DND-41 (cell line): ENCODE measurements at places on chromosomes 16 and 17.
A peak's percentile ranks its signal among the peaks of the same experiment; 100 is the strongest.

DNA sequence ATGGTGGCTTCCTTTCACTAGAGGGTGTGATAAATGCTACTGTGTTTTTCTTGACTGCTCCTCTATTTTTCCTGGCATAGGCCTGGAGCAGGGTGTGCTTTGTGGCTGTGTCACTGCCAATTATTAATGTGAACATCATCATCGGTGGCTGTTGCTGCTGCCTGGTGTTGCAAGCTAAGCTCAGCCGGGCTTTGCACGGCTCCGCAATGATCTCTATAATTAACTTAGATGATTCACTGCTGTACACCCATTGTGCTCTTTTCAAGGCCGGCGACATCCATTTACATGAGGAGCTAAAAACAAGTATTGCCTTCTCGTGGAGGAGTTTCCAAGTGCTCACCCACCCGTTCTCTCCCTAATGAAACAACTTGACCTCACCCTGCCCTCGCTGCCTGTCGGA is 160.1 kb upstream of the IRX3 start:
- no peak for DNase-seq

GRCh38 chr17:79188048-79188447 is 113.4 kb downstream of the ENGASE start:
- no peak for DNase-seq

DNA sequence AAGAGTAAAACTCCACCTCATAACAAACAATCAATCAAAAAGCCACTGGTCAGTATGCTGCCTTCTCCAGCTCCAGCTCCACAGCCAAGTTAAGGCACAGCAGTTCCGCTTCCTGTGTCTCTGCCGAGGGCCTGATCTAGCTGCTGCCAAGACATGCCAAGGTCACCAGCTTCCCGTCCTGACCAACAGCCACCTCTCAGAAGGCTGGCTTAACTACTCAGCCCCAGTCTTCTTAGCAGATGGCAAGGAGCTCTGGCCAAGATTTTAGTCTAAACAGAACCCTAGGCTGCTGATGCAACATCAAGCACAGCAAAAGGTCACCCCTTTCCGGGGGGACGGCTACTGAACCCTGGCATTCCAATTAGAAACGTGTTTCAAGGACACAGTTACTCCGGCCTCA is 17.7 kb upstream of the MNT start:
- DNase-seq = no peak

DNA sequence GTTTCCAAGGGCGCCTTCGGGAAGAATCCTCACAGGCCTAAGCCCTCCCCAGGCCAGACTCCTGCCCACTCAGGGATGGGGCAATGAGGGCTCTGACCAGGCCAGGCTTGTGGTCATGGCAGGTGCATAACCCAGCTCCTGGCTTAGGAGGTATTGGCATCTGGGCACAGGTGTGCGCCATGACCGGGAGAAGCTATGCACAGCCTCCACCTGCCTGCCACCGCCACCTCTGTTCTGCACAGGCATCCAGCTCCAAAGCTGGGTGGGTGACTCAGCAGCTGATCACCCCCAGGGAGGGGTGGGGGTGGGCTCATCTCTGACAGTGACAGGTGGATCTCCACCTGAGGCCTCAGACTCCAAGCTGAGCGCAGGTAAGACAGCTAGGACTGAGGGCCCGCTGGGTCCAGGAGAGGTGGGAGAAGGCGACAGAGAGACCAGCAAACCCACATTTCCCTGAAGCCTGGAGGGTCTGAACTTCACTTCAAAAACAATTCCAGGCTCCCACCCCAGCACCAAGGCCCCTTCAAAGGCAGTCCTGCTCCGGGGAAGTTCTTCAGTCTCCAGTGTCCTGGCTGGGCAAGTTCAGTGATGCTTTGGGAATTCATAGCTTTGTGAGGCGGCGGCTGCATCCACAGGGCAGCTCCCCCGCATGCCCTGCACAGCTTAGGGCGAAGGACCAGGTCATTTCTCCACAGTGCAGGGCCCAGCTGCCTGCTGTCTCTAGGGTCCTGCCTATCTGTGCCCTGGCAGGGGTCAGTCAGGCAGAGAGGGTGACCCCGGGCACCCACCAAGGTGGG is 121.6 kb upstream of the SMURF2 start:
- no peak for DNase-seq

DNA sequence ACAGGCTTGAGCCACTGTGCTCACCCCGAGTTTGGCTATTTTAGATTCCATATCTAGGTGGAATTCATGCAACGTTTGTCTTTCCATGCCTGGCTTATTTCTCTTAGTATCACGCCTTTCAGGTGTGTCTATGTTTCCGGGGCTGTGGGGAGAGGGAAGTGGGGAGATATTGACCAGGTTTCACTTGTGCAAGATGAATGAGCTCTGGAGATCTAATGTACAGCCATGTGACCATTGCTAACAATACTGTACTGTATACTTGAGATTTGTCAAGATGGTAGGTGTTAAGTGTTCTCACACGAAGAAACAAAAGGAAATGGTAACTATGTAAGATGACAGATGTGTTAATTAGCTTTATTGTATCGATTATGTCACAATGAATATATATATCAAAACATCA is 199.6 kb downstream of the SHISA9 start:
- DNase-seq = no peak

- DNase-seq = no peak
Measured at GRCh38 chr17:73357318-73357717, 45.5 kb upstream of the CDC42EP4 start.

DNA sequence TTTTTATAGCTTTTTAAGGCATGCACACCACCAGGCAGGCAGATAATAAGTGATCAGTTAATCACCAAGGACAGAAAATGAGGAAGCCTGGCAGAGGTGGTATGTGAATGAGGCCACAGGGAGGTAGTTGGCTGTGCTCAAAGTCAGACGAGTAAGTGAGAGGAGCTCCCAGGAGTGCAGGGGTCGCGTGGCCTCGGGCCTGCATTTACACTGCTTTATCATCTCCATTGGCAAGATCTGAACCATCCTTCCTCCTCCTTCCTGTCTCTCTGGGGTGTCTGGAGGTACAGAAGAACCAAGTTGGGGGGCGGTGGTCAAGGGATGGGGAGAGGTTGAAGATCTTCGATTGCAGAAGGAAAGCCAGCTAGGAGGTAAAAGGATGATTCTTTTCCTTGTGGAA is 320.1 kb downstream of the SOX9 start:
- no peak for DNase-seq

DNA sequence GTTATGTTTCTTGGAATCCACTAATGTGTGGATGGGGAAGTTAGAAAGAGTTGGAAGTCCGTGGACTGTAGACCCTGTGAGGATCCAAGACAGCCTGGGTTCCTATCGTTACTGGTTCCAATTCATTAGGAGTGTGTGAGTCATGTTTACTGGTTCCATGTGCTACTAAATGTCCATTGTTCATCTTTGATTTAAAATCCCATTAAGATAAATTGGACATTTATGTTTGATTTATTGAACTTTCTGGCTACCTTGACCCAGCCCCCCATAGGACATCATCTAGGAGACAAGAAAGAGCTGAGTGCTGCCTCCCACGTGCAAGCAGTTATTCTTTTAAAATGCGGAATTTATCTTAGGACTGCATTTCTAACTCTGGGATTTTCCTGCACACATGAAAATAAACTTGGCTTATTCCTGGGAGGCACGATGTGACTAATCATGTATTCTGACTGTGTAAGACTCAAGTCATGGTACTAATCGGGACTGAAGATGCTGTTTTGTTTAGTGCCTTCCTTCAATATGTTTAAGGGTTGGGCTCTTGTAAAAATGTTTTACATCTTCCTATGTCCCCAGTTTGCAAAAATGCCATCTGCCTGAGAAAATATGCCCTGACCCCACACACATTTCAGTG is 53.4 kb downstream of the RGS9 start:
- DNase-seq = no peak

GRCh38 chr17:57406981-57407286 is 150.6 kb downstream of the MSI2 start:
- DNase-seq = no peak

DNA sequence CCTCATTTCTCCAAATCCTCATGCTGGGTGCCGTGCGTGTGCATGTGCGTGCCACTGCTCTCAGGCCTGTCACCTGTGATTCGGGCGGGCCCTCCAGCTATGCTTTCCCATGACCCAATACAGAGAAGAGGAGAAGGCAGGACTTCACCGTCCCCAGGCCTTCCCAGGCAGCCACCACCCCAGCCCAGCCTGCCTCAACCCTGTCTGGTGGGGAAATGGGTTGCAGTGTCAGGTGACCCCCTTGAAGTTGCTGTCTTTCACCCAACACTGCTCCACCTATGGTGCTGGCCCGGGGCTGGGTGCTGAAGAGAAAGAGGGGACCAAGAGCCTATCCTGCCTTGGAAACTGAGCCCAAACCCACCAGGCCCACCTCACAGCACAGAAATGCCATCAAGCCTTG is 94.7 kb downstream of the GOSR1 start:
- no peak for DNase-seq

DNA sequence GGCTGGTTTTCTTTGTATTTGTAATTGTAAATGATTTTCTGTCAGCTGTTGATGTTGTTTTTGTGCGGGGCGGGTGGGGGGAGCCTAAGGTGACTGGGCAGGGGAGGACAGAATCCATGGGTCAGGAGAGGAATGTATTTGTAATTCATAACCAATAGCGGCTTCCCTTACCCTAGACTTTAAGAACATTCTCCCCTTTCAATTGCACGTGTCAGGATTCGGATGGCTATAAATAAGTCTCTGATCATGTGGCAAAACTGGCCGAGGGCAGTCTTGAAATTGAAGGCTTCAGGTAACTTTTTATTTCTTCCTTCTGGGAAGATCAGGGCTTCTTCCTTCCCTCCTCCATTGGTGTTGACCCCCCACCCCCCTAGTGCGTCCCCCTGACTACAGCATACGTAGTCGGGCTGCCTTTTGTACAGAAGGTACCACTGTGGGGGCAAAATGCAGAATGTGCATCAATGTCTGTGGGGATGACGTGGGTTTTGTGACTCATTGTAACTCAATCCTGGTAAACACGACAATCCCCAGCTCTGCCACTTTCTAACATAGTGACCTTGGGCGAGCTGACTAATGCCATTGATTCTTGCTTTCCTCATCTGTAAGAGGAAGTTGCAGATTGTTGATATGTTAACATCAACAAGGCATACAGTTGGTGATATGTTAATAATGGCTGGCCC is 16.2 kb downstream of the MARCHF10 start:
- DNase-seq = no peak

DNA sequence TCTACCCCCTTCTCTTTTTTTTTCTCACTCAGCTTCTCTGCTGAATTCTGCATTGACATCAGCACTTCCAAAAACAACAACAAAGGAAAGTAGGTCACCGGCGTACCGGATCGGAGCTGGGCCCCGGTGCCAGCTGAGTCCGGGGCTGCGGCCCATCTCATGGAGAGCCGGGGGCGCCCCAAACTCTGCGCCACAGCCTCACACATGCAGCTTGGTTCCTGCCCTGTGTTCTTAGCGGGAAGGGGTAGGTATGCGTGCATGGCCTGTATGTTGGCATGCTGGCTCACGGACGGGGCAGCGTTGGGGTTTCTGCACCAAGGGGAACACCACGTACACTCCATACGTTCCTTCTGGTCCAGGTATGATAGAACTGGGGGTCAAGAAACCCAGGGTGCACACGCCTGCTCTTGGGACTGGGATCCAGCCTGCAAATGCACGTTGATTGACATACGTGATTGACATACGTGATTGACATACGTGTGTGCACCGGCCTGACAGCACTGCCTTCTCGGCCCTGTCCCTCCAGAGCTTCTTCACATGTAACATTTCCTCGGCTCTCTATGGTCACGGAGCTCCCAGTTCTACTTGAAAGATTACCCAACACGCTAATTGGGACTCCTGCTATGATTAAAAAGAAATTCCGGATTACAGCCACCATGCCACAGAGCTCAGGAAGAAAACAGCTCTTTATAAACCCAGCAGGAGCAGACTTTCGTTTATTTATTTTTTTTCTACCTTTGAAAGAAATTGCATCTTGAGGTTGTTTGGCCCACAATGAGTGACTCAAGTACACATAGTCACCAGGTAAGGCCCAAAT is 88.7 kb downstream of the RPA1 start:
- no peak for DNase-seq

DNA sequence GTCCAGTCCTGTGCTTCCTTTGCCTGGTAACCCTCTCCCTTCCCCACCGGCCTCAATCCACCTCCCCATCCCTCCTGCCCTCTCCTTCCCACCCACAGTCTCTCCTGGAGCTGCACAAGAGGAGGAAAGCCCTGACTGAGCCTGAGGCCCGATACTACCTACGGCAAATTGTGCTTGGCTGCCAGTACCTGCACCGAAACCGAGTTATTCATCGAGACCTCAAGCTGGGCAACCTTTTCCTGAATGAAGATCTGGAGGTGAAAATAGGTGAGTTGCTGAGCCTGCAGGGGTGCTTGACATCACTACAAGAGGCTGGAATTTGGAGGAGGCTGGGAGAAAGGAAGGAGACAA is 1.3 kb downstream of the PLK1 start:
- DNase-seq = no peak

GRCh38 chr16:29875206-29875605 is 12.2 kb upstream of the CDIPT start:
- no peak for DNase-seq

- DNase-seq = no peak
Measured at GRCh38 chr16:49411121-49411970, 37.7 kb downstream of the C16orf78 start.

DNA sequence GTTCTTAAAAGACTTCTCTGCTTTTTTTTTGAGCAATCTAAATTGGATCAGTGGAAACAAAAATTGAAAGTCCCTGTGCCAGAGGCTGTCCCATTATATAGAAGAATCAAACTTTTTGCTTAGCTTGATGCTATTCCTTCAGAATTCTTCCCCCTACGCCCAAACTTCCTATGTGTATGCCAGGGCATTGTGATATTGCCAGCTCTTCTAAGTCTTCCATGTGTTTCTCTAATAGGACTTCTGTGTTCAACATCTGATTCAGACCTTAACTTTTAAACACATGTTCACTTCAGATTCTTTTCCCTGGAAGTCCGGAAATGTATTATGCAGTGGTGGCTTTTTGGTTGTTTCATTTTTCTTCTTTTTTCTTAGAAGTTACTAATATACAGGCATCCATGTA is 18.7 kb downstream of the PTRH2 start:
- DNase-seq = no peak

DNA sequence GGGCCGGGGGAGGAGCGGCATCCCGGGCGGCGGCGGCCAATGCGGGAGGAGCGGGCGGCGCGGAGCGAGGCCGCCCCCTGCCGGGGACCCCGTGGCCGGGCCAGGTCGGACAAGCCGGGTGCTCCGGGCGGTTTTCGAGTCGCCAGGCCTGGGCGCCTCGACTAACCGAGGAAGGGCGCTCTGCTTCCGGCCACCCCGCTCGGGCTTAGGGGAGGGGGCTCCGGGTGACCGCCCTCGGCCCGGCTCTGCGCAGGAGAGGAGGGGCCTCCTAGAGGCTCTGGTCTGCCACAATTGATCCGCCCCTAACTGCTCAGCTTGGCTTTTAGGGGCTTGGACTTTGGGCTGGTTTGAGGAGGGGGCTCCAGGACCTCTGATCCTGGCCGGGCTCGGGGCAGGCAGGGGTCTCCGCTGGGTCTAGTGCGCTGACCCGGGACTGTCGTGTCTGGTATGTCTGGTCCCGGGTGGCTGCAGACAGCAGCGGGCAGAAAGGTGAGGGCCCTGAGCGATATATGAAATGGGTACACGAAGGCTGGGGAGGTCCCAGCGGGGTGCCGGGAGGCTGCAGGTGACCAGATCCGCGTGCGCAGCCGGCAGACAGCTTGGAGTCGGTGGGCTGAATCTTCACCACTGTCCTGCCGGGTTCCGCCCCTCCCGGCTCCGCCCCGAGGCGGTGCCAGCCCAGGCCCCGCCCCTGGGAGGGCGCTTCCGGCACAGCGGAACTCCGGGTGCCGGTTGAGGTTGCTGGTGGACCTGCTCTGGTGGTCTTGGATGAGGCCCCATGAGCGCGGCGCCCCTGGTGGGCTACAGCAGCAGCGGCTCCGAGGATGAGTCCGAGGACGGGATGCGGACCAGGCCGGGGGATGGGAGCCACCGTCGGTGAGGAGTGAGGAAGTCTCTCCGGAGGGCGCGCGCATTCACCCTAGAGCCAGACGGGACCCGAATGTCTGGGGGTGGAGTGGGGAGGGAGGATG is at the start of gene USB1:
USB1 (plus strand) TSS at position 702 of the 971 bp plus-strand sequence; CDS start at position 779, 77 bp downstream.
- DNase-seq = peak; percentile 90
